ENCODE measurements at places on chromosomes 12 and 14. TPM values are rescaled to one million over a fixed set of nuclear protein-coding genes. Genes with fewer than 3 reads are reported as not detected.

DNA sequence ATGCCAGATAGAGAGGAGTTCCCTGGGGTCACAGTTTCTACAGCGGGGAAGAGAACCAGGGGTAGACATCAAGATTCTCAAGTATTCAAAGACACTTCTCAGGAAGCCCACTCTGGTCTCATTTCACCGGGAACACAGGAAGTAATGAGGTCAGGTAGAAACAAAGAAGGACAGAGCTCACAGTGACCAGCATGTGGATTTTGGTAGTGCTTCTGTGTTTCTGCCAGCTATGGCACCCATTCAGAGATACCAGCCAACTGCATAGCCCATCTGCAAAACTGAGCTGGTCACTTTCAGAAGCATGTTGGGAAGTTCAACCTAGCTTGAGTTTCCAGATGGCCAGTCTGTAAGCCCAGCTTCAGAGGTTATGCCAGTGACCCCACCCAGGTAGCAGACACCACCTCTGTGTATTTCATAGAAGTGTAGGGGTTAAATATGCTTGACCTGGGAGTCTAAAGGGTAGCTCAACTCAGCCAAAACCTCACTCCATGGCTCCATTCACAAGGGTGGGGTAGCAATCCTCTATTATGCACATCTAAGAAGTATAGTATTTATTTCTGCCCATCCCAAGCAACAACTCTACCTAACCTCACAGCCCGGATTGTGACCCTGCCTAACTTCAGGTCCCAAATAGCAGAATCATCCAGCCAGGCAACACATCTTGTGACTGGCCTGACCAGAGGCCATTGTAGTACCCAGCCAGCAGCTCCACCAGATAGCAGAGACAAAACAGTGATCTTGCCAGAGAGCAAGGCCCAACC, 33.9 kb downstream of the A2M start:
- DNase-seq = no peak

DNA sequence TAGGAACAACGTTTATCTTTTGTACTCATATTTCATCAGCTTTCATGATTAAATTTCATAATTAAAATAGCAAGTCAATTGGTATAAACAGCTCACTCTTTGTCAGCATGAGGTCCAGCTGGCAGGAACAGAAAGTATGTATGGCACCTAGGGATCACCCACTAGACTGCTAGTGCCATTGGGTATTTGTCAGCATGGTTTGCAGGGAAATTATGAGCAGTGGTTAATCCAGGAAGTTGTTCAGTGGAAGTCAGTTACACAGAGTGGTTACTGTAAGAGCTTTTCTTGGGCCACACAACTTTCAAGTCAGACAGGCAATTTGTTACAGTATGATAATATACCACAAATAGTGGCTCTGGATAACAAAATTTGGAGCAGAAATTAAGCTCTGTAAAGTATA, 340.3 kb upstream of the RGS6 start:
- no peak for DNase-seq

- no peak for DNase-seq
Measured at GRCh38 chr14:100715803-100716202, 10.9 kb upstream of the DLK1 start.

DNA sequence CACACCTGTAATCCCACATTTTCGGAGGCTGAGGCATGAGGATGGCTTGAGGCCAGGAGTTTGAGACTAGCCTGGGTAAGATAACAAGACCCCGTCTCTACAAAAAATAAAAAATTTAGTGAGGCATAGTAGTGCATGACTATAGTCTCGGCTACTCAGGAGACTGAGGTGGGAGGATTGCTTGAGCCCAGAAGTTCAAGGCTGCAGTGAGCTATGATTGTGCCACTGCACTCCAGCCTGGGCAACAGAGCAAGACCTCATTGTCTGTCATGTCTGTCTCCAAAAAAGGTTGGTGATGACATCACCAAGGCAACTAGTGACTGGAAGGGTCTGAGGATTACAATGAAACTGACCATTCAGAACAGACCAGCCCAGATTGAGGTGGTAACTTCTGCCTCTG, 83.5 kb upstream of the COCH start:
- DNase-seq = no peak

GRCh38 chr14:40119765-40120164, 687.5 kb upstream of the FBXO33 start:
- no peak for DNase-seq

DNA sequence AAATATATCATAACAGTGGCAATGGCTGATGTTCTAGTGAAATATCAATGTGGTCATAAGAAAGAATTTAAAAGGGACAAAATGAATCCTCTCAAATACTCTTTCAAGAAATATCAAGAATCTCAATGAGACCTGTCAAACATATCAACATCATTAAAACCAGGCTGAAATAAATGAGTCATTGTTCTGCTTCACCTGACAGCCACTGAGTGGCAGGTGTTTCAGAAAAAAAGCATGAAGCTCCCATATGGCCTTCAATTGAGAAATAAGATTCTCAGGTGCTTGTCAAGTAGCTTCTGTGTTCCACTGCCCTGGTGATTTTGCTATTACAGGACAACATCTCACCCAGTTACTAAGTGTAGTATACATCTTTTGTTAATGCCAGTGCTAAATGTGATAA, 21.5 kb downstream of the ANAPC5 start:
- DNase-seq = no peak

- no peak for DNase-seq
Measured at GRCh38 chr12:76020281-76020680, 11.3 kb downstream of the PHLDA1 start.

GRCh38 chr12:103964805-103965204, 867 bp upstream of the TDG start:
- no peak for DNase-seq

GRCh38 chr14:28220391-28220790, 546.2 kb upstream of the FOXG1 start:
- no peak for DNase-seq

- no peak for DNase-seq
Measured at GRCh38 chr12:28543021-28543890, 353.0 kb downstream of the CCDC91 start.

GRCh38 chr12:50196537-50196936, 29.4 kb upstream of the CERS5 start:
- no peak for DNase-seq

- DNase-seq = no peak
Measured at GRCh38 chr14:34628681-34629135, 1.2 kb downstream of the SNX6 start.

Gene CLEC4D
- 0.58 TPM for polyA plus RNA-seq

Gene SLC39A5
- polyA plus RNA-seq = 50.6 TPM

Gene TSHR
- polyA plus RNA-seq = 0.17 TPM

Gene RERGL
- polyA plus RNA-seq = 5.6 TPM

Measured in renal cortex interstitium (tissue), 15 donors.